ENCODE measurements at places on chromosomes 3 and 15. TPM values are rescaled to one million over a fixed set of nuclear protein-coding genes. Genes with fewer than 3 reads are reported as not detected.

VEPH1 gene
- total RNA-seq = 24.0 TPM

ZNF639 gene
- 41.2 TPM for total RNA-seq

IGSF10 gene
- 0.06 TPM for total RNA-seq

IDH3A gene
- 13.8 TPM for total RNA-seq

CCDC80 gene
- 53.7 TPM for total RNA-seq

CHRNA7 gene
- total RNA-seq = 1.1 TPM

PLCB2 gene
- 0.16 TPM for total RNA-seq

SLC51B gene
- total RNA-seq = not detected

PLD1 gene
- 98.1 TPM for total RNA-seq

ZPLD1 gene
- not detected for total RNA-seq

RTP4 gene
- 2.8 TPM for total RNA-seq

PLA2G4E gene
- total RNA-seq = not detected

MESD gene
- total RNA-seq = 22.5 TPM

COL6A5 gene
- total RNA-seq = not detected

QARS1 gene
- 272 TPM for total RNA-seq

SPATA12 gene
- 0.13 TPM for total RNA-seq

TRIM71 gene
- not detected for total RNA-seq

RPUSD2 gene
- total RNA-seq = 13.8 TPM

C2CD4B gene
- total RNA-seq = 36.1 TPM

TMEM207 gene
- total RNA-seq = not detected

RASGRP1 gene
- total RNA-seq = 0.57 TPM

HESX1 gene
- total RNA-seq = 0.16 TPM

ZNF197 gene
- 9.8 TPM for total RNA-seq

PROK2 gene
- not detected for total RNA-seq

PTPN9 gene
- total RNA-seq = 21.2 TPM

PHLDB2 gene
- 49.1 TPM for total RNA-seq

UBE3A gene
- total RNA-seq = 34.3 TPM

PIGZ gene
- 3.5 TPM for total RNA-seq

GOLGA6L6 gene
- not detected for total RNA-seq

GUCA1C gene
- not detected for total RNA-seq

HYAL1 gene
- 7.6 TPM for total RNA-seq

UCN2 gene
- total RNA-seq = not detected

THRB gene
- total RNA-seq = under 0.01 TPM

TTLL13 gene
- total RNA-seq = 0.06 TPM

GMPPB gene
- total RNA-seq = 39.5 TPM

DPPA2 gene
- not detected for total RNA-seq
